Mucosa of gallbladder (tissue), 1 donor: ENCODE measurements at places on chromosomes 1 and 21. TPM values are rescaled to one million over a fixed set of nuclear protein-coding genes. Genes with fewer than 3 reads are reported as not detected.

- peak; percentile 34 for DNase-seq
These were observed 32.6 kb downstream of the ALPL start for GRCh38 chr1:21541835-21542234.

DNA sequence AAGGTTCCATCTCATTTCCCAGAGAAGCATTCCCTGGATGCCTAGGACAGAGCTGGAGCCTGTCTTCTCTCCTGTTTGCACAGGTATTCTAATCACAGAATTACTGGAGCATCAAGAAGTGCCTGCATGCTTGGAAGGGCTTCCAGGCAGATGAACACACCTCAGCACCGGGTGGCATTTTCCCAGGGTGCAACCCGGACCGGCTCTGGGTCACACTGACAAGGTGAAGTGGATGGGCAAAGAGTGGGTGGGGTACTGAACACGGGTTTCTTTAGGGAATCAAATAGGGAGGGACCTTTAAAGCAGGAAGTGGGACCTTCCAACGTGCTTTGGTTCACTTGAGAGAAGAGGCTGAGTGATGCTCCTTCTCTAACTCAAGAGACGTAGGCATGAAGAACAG is 7.1 kb upstream of the PEF1 start:
- DNase-seq: no peak

GRCh38 chr1:244102046-244102445 is 51.0 kb downstream of the ZBTB18 start:
- DNase-seq: no peak

DNA sequence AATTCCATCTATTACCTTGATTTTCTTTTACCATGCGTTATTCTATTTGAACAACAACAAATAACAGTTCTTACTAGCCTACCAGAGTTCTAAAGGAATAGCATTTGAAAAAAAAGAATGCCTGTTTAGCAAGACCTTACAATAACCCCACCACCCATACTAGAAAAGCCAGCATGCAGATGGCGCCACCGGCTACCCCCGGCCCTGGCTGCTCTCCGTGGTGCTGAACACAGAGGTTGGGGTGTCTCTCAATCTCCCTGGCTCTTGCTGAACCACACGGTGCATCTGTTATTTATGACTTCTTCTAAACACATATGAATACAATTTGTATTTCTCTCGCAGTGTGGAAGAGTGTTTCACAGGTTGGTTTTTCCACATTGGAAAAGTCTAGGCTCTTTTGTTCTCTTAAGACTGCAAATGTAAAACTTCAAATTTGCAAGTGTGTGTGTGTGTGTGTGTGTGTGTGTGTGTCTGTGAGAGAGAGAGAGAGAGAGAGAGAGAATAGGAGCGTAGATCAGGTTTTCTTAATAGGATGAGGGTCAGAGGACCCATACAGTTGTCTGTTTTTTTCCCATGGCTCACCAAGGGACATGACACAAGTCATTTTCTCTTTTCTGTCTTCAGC is 13.6 kb downstream of the GRIK3 start:
- DNase-seq: no peak

GRCh38 chr21:41731081-41731480 is 35.8 kb downstream of the RIPK4 start:
- no peak for DNase-seq

DNA sequence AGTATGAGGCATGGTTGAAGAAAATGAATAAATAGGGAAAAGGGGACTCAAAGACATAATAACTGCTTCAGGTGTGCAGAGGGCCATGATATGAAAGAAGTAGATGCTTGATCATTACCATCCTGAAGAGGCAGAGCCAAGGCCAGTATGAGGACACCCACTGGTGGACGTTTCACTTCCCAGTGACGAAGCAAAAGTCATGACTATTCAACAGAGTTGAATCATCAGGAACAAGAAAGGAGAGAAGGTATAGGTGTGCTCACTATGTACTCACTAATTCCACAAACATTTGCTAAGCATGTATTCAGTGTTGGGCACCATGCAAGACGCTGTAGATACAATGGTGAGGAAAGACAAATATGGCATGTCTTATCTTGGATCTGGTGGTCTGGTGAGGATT is 319.2 kb upstream of the RUNX1 start:
- no peak for DNase-seq

GRCh38 chr1:19452221-19452663 is 33.1 kb downstream of the CAPZB start:
- peak; percentile 47 for DNase-seq

Gene OR2AK2
- total RNA-seq: not detected

Gene NR1I3
- total RNA-seq: not detected

Gene TMIGD3
- total RNA-seq: 8.4 TPM
